ENCODE measurements at places on chromosomes 3 and 15.

DNA sequence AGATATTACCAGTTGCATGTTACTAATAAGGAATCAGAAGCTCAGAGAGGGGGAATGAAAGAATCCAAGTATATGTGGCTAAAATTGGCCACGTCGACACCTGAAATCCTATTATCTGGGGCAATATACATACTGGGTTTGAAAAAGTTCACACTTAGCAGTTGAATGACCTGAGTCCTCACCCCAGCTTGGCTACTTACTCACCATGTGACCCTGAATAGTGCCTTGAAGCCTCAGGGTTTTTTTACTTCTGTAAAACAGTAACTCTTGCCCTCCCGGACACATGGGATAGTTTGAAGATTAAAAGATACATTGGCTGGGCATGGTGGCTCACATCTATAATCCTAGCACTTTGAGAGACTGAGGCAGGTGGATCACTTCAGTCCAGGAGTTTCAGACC is 342.2 kb upstream of the TPRG1 start:
- no peak for DNase-seq

DNA sequence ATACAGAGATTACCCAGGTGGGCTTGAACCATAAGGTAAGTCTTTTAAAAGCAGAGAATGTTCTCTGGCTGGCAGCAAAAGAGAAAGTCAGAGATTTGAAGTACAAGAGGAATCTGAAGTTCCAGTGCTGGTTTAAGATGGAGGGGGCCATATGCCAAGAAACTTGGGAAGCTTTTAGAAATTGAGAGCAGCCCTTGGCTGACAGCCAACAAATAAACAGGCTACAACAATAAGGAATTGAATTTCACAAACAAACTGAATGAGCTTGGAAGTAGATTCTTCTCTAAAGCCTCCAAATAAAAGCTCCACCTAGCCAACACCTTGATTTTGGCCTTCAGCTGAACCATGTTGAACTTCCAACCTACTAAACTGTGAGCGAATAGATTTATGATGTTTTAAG is 85.7 kb downstream of the TRIM42 start:
- no peak for DNase-seq

- DNase-seq = no peak
Observed at GRCh38 chr15:31255176-31255510, 71.5 kb upstream of the KLF13 start.

DNA sequence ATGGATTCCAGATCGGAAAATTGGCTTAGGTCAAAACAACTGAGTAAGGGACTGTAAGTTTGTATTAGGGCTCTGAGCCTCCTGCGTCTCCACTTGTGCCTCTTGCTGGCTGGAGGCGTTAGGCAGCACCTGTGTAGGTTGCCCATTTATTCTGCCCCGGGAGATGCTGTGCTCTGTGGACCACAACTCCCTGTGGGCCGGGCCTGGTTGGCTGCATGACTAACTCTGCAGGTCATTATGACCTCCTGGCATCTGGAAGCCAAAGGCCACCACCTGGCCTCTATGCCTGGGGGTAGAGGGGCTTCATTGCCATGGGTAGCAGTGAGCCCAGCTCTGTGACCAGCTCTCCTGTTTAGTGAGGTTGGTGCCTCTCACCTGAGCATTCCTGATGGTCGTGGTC is 36.0 kb upstream of the BDH1 start:
- no peak for DNase-seq

- DNase-seq = no peak
Observed at GRCh38 chr15:87620393-87620792, 636.1 kb downstream of the NTRK3 start.

DNA sequence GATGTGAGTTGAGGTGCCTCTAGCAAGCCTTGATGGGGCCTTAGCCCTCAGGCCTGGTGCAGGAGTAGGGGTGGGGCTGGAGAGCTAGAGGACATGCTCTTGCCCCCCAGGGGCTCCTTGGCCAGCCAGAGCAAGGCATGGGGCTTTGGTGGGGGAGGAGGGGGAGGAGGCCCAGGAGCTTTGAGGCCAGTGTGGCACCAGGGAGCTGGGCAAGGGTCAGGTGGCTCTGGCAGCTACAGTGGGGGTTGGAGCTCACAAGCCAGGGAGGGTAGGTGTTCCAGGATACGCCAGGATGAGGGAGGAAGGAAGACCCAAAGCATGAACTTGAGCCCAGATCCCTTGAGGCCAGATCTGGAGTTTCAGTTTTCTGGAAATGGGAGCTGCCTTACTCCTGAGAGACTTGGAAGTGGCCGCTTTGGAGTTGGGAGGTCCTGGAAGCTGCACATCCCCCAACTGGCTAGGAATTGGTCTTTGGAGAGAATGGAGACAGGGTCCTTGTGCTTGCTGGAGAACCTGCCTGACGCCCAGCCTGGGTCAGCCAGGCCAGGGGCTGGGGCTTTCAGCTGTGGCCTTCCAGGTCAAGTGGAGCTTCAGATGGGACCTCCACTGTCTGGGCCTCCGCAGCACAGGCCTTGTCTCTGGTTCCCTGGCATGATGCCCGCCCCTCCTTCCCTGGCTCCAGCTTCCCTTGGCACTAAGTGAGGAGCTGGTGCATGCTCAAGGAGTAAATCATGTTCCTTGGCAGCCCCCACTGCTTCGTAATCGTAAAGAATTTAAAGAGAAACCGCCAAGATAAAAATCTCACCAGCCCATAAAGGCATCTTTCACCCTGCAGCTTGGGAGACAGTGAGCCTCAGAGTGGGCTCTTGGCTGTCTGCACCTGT is 8.7 kb downstream of the SEMA3F start:
- no peak for DNase-seq

- DNase-seq = no peak
Observed at GRCh38 chr15:42110367-42110766, 16.0 kb upstream of the PLA2G4D start.

DNA sequence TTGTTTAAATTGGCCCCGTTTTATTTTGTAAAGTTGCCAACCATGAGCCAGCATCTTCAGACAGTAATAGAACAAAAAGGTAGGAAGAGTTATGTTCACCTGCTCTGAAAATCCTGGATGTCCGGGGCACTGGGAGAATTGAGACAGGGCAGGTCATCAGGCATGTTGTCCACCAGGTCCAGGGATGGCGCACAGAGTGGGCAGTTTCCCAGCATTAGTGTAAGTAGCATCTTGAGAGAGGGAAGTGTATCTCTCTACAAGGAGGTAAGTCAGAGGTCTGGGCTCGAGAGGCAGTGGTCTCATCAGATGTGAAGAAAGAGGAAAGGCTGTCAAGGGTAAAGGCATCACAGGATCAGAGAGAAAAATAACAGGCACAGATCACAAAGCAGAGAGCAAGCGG is 339.4 kb downstream of the CLSTN2 start:
- DNase-seq = no peak

DNA sequence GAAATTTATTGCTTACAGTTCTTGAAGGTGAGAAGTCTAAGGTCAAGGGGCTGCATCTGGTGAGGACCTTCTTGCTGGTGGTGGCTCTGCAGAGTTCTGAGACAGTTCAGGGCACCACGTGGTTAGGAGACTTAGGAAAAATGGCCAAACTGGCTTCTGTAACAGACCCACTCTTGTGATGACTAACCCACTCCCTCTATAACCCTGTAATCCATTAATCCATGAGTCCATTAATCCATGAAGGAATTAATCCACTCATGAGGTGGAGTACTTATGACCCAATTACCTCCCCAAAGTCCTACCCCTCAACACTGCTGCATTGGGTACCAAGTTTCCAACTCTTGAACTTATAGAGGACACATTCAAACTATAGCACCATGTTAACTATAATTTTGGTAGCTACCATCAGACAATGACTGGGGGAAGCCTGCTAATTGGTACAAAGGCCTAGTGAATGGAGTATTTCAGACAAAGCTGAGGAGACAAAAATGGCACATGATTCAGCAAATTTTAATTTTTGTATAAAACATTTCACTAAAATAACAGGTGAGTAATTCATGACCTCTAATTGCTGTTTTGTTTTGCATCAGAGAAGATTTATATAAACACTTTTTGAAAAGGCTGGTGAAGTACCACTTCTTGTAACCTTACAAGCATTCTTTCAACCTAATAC is 374.1 kb upstream of the TBL1XR1 start:
- DNase-seq = no peak

DNA sequence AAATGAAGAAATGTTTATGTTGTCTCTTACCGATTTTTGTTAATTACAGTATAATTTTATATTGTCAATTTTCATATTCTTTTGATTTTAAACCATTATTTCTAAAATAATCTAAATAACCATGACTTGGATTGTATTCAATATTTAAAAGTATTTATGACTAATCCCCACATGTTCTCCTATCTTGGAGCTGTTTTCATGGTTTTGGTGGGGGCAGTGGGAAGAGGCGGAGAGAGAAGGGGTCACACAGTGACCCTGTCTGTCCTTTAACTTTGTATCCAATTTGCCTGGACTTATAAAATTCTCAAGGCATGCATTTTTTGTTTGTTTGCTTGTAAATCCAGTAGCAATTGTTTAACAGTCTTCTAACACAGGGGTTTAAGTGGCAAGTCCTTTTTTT is 407.4 kb downstream of the NTRK3 start:
- no peak for DNase-seq

- DNase-seq = no peak
Observed at GRCh38 chr3:170839518-170840100, 30.4 kb downstream of the RPL22L1 start.

- no peak for DNase-seq
Observed at GRCh38 chr15:100171411-100171810, 170.4 kb downstream of the ADAMTS17 start.

DNA sequence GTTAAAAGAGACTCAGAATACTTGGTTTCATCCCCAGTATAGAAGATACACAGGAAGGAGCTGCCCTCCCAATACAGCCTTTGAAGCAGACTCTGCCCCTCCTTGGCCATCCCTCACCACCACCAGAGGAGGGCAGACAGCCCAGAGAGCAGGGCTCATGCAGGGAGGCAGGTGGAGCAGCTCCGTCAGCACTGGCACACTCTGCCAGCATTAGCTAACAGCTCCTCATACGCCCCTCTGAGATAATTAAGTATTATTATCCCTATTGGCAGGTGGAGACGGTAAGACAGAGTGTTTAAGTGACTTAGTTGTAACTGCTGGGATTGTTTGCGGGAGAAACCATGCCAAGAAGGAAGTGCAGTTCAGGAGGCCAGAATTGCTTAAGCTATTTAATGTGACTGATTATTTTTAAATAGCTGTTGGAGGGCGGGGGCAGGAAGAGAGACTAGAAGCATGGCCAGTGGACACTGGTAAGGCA is 434.0 kb downstream of the EPHB1 start:
- no peak for DNase-seq
